ENCODE measurements at places on chromosomes 7 and 10.

- DNase-seq = no peak
Measured at GRCh38 chr7:36726311-36726710, 2.0 kb upstream of the AOAH start.

GRCh38 chr10:96538683-96539082 lies 25.0 kb upstream of the TLL2 start:
- no peak for DNase-seq

DNA sequence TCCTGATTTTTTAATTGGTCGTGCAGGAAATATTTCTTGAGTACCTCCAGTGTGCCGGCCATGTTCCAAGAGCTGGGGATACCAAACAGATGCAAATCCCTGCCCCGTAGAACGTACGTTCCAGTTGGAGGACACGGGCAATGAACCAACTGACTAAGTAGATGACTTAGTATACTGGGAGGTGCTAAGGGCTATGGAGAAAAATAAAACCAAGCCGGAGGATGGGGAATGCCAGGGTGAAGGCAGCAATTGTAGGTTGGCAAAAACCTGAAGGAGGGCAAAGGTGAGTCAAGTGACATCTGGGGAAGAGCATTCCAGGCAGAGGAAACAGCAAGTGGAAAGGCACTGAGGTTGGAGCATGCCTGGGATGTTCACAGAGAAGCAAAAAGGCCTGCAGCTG lies 6.8 kb upstream of the VSIR start:
- no peak for DNase-seq

DNA sequence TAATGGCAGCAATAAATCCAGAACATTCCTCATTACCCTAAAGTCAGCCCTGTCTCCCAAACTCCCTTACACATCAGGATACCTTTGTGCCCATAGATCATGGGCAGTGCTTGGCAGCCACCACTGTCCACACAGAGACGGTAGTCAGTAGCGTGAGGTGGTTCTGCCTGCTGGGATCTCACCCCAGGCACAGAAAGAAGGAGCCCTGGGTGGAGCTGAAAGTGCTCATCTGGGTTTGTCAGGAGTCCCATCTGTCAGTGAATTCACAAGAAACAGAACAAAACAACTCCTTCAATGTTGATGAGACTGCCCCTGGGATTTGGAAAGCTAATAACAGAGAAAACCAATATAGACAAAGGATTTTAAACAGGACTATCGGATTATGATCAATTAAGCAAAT lies 90.2 kb upstream of the PRSS58 start:
- DNase-seq = no peak

DNA sequence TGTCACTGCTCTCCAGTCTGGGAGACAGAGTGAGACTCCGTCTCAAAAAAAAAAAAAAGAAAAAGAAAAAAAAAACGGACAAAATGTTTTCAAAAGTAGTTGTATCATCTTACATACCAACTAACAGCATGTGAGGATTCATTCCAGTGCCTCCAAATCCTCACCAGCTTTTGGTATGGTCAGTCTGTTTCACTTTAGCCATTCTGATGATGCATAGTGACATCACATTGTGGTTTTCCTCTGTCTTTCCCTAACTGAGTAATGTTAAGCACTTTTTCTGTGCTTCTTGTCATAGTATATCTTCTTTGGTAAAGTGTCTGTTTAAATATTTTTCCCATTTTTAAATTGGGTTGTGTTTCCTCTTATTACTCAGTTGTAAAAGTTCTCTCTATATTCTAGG lies 251.4 kb upstream of the CTBP2 start:
- no peak for DNase-seq

DNA sequence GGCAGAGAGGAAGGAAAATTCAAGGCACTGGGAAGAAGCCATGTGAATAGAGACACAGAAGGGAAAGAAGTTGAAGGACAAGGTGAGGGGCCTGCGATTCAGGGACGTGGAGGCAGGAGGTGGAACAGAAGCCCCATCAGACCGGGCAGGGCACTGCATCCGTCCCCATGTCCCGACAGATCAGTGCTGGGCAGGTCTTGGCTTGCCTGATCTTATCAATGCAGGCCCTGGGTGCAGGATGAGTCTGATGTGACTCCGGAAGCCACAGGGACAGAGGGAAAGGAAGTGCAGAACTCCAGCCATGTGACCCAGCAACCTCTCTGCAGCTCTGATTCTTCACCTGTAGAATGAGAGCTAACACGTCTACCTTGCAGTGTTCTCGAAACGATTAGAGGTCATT lies 136.2 kb upstream of the CTBP2 start:
- DNase-seq = no peak

DNA sequence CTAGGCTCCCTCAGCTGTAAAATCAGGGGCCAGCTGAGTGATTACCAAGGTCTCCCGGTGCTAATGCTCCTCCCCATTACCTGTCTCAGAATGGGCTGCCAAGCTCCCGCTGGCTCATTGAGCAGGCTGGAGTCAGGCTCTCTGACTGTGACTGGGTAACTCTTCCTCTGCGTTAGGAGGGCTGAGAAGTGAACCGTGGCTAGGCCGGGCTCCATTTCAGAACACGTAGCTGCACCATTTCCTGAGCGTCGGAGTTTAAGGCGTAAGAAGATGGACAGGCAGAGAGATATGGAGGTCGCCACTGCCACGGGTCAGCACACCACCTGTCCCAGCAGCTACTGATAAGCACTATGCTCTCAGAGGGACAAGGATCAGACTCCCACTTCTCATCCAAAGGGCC lies 250.3 kb downstream of the TCERG1L start:
- DNase-seq = no peak

- peak; percentile 58 for DNase-seq
Measured at GRCh38 chr10:3786295-3787015, 1.4 kb upstream of the KLF6 start.

DNA sequence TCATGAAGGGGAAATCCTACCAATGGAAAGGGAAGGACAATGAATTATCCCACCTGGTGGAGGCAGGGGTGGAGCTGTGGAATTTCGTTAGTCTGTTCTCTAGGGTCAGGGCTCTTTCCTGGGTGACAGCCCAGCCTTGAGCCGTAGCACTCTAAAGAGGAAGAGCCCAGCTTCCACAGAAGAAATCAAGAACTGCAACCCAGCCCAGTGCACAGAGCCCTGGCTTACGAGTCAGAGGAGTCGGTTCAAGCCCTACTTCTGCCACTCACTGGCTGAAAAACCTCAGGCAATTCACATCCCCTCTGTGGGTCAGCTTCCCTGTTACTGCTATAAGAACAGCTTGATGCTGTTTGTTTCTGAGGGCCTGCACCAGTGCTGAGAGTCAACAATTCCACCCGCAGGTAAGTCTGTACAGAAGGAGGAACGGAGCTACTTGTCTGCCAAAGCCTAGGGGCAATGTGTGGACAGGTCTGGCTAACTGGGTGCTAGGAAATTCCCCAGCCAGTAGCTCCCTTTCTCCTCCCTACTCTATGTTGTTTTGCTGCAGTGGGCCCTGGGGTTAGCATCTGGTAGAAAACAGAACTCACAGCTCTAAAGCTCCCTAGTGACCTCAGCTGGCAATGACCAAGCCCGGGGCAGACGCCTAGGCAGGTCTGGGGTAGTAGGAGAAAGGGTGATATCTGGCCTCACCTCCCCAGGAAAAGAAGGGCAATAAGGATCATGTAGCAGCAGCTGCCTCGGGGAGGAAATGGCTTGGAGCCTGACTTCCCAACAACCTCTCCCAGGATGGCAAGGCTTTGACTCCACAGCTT lies 3.3 kb downstream of the AVPI1 start:
- DNase-seq = no peak
